C1 segment of cervical spinal cord (tissue), 14 donors: ENCODE measurements at places on chromosomes 3 and 15.

GRCh38 chr3:57110798-57111197 is 50.3 kb downstream of the SPATA12 start:
- DNase-seq = no peak

- no peak for DNase-seq
Observed at GRCh38 chr3:72591522-72592421, 256.5 kb downstream of the SHQ1 start.

DNA sequence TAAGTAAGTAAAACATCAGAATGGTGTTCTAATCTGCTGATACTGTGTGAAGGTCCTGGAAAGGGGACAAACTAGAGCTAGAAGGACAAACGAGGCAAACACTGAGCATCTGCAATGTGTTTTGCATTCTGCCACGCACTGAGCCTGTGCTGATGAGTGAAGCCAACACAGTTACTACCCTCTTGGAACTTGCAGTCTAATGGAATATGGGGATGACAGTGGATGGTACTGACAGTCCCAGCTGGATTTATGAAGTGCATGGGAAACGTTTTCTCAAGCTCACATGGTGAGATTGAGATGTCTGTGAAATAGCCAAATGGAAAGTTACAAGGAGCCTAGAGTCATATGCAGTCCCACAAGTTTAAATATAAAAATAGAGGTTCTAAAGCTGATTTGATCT is 86.6 kb downstream of the FOXB1 start:
- DNase-seq = no peak

- no peak for DNase-seq
Observed at GRCh38 chr3:113219605-113220300, 8.4 kb downstream of the BOC start.

GRCh38 chr3:7207928-7208327 is 347.0 kb downstream of the GRM7 start:
- no peak for DNase-seq

DNA sequence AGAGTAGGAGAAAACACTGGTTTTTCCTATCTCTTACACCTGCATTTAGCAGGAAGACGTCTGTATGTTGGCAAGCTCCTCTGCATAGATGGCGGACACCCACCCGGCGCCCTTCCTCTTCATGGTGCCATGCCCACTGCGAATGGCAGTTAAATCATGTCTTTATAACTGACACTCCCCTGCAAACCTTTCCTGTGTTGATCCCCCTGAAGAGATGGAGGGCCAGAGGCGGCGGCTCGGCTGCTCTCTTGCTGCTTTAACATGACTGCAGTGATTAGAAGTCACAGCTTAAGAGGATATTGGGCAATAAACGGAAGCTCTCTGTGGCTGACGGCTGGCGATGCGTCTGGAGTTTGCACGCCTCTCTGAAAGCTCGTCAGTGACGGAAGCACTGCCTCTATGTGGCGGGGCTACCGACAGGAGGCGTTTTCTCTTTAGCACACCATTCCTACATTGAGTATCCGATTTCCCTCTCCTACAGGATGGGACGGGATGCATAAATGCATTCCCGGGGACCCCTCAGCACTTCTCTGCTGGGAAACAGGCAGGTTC is 25.5 kb upstream of the SNRPA1 start:
- no peak for DNase-seq

DNA sequence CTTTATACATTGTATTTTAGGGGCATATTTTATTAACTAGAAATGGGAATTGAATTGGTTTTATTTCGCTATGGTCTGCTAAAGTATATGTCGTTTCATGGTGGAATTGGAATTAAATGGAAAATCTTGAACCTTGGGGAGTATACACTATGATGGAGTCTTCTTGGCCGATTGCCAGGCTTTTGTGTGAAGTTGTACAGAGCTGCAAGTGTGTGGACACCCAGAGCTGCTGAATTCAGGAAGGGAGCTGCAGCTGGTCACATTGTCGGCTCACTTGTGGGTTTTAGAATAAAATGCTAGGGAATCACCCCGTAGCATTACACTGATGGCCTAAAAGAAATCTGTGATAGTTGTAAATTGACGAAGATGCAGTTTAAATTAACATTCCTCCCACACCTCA is 35.1 kb downstream of the USP3 start:
- DNase-seq = no peak

GRCh38 chr15:69743091-69743490 is 290.5 kb downstream of the RPLP1 start:
- DNase-seq = no peak

DNA sequence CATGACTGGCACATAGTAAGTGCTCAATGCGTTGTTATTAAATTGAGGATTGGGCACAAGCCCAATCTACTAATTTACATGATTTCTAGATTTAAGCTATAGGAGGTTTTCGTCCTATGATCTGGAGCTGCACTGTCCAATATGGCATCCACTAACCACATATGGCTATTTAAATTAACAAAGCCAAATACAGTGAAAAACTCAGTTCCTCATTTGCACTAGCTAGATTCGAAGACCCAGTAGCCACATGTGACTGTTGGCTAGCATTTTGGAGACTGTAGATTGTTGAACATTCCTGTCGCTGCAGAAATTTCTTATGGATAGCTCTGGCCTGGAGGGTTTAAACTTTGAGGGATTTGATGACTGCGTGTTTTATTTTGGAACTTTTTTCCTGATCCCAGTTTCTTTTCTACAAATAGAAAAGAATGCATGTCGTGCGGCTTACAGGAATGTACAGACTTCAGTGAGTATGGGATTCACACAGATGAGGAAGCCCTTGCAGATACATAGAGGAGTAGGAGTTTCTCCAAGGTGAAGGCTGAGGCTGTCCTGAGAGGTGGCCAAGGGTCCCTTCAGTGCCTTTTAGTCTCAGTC is 82.8 kb downstream of the SLCO3A1 start:
- no peak for DNase-seq

DNA sequence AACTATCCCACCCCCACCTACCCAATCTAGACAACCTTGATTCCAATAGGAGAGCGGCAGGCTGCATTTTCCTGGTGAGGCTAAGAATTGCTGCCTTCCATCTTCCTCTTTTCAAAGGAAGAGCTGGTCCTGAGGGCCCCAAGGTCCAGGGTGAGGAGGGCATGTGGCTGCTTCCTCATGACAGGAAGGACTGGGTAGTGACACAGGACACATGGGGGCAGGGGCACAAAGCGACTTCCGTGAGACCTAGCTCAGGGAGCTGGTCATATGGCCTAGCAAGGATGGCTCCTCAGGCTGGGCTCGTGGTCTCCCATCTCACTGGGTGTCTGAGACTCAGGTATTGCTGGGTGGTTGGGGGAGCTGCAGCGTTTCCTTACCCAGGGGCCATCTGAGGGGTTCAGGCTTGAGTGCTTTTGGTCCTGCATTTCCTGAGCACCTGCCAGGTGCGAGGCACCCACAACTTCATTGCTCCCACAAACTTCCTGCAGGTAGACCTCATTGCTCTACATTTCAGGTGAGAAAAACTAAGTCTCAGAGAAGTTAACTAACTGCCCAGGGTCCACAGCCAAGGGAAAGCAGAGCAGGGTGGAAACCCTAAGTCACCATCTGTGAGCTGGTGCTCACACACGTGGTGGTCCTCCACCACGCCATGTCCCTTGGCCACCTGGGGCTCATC is 160.0 kb upstream of the TLE3 start:
- peak; percentile 24 for DNase-seq

- peak; percentile 1 for DNase-seq
Observed at GRCh38 chr3:124351430-124352148, 359.7 kb upstream of the ROPN1 start.
